ENCODE measurements at places on chromosomes 5 and 9.
A peak's percentile ranks its signal among the peaks of the same experiment; 100 is the strongest.

DNA sequence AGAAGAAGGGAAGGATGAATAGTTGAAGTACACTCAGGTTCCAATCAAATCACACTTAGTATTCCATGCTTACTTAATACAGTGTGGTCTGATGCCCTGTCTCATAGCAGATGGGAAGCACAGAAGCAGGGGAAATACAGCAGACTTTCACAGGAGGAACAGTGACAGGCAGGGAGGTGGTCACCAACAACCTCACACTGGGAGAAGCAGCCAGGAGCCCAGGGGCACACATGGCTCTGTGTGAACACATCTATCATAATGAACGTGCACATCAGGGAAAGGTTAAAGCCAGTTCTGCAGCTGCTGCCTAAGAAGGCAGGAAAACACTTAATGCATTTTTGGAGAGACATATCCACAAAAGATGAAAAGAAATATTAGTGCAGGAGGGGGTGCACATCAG lies 312.3 kb downstream of the MED10 start:
- no peak for DNase-seq

- no peak for DNase-seq
These were observed 9.5 kb upstream of the NFIL3 start for GRCh38 chr9:91433180-91433579.

DNA sequence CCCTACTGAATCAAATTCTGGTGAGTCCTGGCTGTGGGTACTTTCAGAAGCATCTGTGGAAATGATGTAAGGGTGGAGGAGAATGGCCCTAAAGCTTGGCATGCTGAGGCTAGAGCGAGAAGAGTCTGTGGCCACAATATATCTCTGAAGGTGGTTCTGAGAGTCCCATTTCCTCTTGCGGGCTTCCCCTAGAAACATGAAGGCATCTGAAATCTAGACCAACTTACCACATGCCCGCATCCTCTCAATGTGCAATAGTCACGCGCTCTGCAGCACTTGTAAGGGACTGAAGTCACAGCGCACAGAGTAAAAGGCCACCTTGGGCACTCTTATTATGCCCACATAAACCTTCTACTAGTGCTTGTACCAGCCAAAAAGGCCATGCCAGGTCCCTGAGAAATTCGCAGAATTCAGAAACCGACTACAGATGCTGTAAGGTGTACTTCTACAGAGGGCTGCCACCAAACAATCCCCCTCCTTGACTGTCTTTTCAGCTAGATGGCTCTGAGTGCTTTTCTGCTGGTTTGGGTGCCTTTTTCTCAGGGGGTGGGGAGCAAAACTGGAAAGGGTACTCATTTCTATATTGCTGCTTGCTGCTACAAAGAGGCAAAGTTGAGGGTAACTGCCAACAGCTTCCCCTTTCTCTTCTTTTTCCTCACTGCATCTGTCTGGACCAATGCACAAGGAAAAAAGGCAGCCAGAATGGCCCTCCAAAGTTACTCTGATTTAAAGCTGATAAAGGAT lies 107.3 kb downstream of the ZDHHC21 start:
- no peak for DNase-seq

- peak; percentile 50 for DNase-seq
These were observed 745 bp downstream of the GADD45G start for GRCh38 chr9:89605465-89606048.

DNA sequence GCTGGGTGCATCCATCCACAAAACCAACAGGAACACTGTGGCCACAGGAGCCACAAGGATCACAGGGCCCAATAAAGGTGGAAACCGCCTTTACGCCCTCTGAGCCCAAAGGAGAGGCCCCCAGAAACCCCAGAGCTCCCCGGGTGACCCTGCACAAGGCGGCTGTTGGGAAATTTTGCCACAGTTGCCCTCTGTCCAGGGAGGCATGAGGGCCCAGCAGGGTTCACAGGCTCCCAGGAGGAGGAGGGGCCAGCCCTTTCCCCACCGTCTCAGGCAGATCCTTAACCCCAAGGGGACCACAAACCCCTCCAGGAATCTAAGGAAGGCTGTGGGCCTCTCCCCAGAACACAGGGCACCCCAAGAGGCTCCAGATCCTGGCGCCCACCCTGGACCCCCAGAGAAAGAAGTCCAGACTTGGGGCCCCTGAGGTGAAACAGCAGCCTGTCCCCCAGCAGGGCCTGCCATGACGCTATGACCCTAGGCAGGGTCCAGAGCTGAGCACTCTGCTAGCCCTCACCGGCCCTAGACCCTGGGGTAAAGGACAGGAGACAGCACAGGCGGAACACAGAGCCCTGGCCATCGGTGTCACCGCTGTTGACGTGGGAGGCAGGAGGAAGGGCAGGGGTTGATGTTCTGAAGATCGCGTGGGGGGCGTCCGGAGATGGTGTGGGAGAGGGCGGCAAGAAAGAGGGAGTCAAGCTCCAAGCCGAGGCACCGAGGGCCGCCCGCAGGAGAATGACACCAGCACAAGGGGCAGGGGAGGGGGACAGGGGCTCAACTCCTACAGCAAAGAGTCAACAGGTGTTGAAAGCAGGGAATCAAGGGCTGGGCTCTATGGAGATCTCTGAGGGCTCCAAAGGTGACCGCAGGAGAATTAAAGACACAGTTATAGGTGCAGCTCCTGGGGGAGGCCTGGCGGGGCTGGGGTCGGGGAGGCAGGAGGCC lies 97.5 kb downstream of the VAV2 start:
- DNase-seq, result no peak
